ENCODE measurements at places on chromosomes 4 and X.

GRCh38 chrX:45745479-45745878 lies 544.8 kb upstream of the DIPK2B start:
- no peak for DNase-seq

- no peak for DNase-seq
Measured at GRCh38 chrX:25925946-25926345, 212.2 kb upstream of the MAGEB18 start.

- no peak for DNase-seq
Measured at GRCh38 chr4:148341980-148342800, 100.0 kb downstream of the NR3C2 start.

- no peak for DNase-seq
Measured at GRCh38 chr4:100557306-100557705, 39.5 kb upstream of the EMCN start.

DNA sequence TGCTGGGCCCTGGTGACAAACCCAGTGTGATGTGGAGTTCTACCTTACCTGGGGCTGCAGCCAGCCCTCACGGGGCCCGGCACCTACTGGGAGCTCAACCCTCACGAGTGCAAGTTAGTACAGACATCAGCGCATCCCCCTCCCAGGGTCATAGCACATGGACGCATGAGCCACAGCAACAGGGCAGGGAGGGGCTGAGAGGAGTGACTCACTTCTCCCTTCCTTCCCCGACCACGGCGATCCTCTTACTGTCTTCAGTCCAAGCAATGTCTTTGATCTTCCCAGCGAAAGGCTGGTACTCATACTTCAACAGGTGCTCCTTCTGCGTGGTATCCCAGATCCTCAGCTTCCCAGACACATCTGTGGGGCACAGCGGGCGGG lies 17.8 kb downstream of the WDR1 start:
- DNase-seq, result no peak

GRCh38 chr4:184812651-184813181 lies 13.1 kb downstream of the ACSL1 start:
- no peak for DNase-seq

DNA sequence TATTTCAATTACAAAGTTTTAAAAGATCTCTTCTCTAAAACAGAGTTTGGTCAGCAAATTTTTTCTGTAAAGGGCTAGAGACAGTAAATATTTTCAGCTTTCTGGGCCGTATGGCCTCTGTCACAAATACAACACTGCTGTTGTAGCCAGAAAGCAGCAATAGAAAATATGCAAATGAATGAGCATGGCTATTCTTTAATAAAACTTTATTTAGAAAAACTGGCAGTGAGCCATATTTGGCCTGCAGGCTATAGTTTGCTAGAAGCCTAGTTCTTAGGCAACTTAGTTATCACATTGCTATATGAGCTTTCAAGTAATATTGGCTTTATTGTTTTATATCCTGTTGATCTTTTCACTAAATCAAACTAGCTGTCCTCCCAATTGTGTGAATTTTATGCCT lies 26.5 kb upstream of the XK start:
- DNase-seq, result no peak

DNA sequence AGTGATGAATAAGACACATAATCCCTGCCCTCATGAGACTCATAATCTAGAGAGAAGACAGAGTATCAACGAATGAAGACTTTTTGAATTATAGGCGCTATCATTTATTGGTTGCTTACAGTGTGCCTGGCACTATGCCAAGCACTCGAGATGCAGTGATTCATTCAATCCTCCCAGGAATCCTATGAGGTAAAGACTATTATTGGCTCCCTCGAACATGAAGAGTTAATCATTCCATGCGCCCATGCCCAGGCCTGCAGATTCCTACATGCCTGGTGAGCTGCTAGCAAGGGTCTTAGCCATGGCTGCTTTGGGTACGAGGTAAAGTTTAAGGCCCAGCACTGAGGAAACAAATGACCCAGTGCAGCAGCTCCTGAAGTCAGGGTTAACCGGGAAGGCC lies 47.0 kb downstream of the TEX13B start:
- DNase-seq, result no peak

DNA sequence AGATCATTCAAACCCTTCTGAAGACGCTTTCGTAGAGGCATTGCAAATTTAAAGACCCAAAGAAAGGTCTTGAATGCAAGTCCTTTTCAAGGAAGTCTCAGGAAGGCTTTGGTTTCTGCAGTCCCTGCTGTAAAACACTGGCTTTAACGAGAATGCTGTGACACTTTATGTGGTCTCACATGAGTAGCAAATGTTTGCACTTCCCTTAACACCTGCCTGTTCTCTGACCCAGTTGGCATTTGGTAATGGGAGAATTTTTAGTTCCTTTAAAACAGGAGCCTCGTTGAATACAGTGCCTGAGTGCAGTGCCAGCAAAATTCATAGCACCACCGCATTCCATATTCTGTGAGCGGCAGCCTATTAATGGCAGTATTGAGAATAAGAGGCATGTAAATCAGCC lies 330.5 kb upstream of the PRKX start:
- DNase-seq, result no peak

DNA sequence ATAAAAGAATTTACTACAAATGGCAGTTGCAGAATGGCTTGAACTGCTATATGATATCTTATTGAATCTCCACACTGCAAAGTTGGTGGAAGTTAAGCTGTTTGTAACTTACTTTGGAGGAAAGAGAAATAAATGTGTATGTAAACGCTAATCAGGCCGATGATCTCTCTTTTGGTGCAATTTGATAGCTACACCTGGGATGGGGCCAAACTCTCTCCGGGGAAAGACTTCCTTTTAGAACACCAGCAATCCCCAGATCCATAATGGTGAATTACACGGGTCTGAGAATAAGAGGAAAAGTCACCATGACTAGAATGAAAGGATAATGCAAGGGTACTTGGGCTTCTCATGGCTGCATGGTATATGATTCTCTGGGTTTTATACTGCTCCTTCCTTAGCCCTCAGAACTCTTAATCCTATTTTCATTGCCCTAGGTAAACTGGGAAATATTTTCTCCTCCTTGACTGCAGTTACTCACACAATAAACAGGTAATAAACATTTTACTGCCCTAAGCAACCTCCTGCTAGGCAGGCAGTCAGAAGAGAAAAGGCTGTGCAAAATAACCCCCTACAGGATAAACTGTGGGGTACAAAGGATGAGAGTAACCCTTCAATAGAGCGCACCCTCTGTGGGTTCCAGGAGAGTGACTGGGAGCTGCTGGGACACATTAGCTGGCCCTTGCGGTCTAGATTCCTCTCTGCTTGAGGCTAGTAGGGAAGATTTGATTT lies 109.3 kb downstream of the MGST2 start:
- DNase-seq, result no peak

DNA sequence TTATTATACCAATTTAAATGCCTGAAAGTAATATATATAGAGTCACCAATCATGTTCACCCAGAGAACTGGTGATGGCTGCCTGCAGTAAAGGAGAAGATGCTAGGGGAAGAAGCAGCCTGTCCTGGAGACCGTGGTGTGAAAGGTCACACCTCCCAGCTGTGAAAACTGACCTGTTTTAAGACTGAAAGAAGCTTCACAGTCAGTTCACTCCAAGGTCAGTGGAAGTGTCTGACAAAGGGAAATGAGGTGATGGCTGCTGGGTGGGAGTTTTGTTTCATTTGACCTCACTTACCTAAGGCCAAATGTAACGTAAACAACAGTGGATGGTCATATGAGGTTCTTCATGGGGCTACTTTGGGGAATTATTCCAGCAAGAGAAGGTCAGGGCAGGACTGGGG lies 352.1 kb upstream of the GATB start:
- no peak for DNase-seq

DNA sequence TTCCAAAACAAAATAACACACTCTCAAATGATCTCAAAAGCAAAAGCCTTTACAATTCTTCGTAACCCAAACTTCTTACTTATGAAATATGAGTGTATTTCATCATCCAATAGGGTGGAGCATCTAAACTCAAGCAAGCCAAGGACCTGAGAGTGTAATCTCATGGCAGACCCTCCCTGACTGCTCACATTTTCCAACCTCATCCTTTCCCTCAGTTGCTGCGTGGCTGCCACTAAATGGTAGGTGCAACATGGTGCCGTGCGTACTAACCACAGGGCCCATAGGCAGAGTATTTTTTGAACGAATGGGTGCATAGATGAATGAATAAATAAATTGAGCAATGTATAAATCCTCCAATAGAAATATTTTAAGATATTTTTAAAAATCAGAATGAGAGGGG lies 45.4 kb downstream of the TTC29 start:
- DNase-seq, result no peak

GRCh38 chrX:124634363-124634762 lies 288.0 kb downstream of the SH2D1A start:
- no peak for DNase-seq

DNA sequence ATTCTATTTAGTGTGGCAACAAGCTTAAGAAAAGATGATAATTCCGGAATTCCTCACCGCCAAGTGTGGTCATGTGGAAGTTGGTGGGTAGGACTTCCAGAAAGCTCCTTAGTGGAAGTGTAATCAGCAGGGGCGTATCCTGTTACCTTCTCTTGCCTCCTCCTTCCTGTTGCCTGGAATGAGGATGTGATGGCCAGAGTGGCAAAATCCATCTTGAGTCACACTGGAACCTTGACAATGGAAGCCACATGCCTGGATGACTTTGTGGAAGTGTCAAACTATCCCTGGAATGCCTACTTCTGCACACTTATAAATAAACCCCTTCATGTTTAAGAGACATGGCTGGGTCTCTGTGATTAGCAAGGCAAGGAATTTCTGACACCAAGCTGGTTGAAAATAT lies 191.0 kb downstream of the PRDM5 start:
- DNase-seq, result no peak

- no peak for DNase-seq
Measured at GRCh38 chr4:148271166-148271565, 171.0 kb downstream of the NR3C2 start.

DNA sequence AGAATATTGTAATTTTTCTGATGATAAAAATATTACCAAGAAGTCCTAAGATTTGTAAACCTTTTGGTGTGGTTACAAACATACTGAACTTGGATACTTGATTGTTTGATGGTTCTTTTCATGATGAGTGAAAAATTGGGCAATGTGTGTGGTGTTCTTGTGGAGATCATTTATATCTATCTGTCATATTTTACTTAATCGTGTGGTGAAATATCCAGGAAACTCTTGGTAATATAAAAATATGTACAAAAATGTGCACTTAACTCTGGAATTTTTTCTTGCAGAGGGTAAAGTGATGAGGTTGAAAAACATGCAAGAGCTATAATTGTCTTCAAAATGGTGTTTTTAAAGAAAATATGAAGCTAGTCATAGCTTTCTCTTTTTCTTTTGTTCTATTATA lies 2.8 kb downstream of the DCUN1D4 start:
- DNase-seq, result no peak

- DNase-seq, result no peak
Measured at GRCh38 chr4:56468097-56468422, 643 bp downstream of the SRP72 start.

Measured in heart left ventricle (tissue), 16 donors.